WTC11 (cell line): ENCODE measurements at places on chromosomes 3 and 15. TPM values are rescaled to one million over a fixed set of nuclear protein-coding genes. Genes with fewer than 3 reads are reported as not detected.

EOMES gene
- total RNA-seq = 0.76 to 1.4 TPM (median 1.1 TPM) in 3 replicates

NOX5 gene
- total RNA-seq = not detected in 3 replicates

GRCh38 chr3:17894434-17895060 is 152.1 kb upstream of the TBC1D5 start:
- peak; percentile 75 for DNase-seq

ZBBX gene
- 1.1 to 1.9 TPM (median 1.4 TPM) in 3 replicates for total RNA-seq

DNA sequence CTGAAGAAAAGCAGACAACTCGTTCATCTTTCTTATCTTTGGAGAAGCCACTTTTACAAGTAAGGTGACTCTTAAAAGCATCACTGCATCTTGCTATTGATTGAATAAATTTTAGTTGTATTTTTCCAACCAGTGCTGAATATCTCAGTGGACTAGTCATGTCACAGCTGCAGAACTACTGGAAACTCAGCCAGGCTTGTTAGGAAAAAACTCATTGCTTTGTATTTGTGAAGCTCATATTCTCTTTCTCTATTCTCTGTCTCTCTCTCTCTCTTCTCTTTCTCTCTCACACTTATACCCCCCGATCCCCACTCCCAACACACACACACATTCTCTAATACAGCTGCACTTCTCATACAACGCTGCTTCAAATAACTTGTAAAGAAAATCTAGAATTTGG is 104.3 kb downstream of the WDR76 start:
- DNase-seq = no peak

DNA sequence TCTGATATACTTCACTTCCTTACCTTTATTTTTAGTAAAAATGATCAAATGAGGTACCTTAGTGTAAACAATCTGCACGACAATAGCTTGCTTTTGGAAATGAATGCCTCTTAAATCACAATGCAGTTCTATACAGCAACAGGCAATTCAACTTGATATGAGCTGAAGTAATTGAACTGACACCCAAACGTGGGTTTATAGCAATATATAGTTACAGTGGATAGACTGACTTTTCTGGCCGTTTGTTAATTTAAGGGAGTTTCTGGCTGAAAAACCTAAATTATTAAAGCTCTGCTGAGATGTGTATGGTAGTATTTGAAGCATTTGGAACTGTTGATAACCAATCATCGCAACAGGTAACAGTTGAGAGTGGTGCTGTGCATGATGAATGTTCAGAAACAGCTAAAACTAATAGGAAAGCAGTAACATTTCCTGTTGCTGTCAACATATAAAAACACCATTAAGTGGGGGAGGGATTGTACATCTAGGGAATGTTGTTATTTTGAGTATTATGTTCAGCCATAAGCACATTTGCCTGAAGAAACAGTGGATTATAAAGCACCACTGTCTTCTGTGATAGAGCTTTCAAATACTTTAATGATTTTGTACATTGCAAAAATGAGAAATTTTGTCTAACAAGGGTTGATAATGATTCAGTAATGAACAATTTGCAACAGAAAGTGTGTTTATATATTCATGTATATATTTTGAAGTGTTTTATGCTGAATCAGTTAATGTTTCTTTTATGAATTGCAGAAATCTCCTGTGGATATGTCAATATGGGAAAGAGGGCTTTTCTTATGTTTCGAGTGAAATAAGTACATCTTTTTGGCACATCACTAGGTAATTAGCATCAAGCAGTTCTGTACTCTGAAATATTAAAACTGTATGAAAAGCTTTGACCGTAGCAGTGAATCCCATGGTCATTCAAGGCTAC is 176.1 kb downstream of the TCF12 start:
- no peak for DNase-seq

HIGD2B gene
- 0.18 TPM in 1 of 3 replicates, not detected in the others for total RNA-seq

DNA sequence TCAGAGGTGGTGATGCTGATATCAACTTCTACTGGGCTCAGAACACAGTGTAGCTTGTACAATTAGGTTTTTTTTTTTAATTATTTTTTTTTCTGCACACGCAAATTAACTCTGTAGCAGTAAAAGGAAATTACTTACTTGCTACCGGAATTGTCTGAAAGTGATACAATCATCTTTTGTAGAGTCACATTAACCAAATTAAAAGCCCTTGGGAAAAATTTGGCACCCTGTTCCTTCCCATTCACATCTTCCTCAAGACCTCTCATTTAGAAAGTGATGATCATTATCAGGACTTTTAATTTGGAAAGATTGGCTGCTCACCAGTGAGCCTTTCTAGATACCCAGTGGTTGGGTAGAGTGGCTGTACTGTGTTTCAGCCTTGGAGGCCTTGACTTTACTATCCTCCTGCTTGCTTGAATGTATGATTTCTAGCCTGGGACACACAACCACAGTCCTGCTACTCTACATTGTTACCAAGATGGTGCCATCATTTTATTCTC is 158.3 kb downstream of the ECT2 start:
- DNase-seq = no peak

- DNase-seq = no peak
These were observed 9.2 kb downstream of the ACAA1 start for GRCh38 chr3:38127611-38128302.

DNA sequence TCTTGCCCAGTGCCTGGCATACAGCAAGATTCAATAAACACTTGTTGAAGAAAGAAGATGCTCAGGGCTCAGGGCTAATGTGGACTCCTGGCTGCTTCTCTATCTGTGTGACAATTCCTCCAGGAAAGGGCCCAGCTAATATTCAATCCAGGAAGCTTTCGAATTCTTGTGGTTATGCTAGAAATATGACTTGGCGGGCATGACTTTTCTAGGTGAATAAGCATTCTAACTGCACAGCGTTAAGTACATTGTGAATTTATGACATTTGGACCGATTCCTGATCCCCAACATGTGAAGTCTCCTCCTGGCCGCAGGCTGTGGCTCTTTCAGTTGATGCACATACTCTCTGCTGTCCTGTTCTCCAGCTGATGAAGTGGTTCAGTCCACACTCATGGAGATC is 117.0 kb downstream of the IMPG2 start:
- no peak for DNase-seq

PARP16 gene
- total RNA-seq = 4.7 to 6.2 TPM (median 5.8 TPM) in 3 replicates

- DNase-seq = no peak
These were observed 87.6 kb downstream of the SYNPR start for GRCh38 chr3:63365671-63366070.

DNA sequence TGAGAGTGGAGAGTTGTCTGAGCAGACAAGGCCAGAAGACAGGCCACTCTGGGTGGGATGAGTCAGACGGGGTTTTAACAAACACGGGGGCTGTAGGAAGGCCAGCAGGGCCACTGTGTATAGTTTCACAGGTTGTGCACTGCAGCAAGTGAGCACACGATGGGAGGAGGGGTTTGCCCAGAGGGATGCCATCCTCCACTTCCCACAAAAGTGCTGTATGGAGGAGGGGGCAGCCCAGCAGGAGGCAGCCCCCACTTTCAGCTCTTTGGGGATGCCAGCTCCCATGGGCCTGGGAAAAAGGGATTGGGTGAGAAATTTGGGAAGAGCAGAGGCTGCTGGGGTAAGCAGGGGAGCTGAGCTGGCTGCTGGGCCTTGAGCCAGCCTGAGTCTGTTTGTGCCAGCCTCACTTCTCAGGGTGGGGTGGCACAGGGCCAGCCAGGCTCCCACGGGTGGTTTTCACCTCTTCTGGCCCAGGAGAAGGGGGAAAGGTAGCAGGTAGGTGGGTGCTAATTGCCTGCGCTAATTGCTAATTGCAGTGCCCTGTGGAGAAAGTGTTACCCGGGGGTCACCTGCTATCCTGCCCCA is 6.7 kb downstream of the ZBTB47 start:
- DNase-seq = no peak

DNA sequence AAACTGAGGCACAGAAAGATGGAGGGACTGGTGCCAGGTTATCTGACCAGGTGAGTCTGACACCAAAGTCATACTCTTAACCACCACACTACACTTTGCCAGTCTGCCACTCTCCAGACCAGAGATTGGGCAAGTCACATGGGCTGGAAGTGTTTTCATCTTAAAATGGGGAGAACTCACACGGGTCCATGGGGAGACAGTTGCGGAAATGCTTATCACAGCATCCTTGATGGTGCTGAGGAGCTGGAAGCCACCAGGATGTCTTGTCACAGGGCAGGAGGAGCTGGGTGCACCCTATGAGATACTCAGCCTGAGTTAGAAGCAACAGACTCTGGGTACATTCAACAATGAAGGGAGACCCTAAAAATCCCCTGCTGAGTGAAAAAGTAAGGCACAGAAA is 4.8 kb downstream of the GALNT15 start:
- no peak for DNase-seq

CAPN7 gene
- 16.8 to 20.3 TPM (median 17.9 TPM) in 3 replicates for total RNA-seq

DNA sequence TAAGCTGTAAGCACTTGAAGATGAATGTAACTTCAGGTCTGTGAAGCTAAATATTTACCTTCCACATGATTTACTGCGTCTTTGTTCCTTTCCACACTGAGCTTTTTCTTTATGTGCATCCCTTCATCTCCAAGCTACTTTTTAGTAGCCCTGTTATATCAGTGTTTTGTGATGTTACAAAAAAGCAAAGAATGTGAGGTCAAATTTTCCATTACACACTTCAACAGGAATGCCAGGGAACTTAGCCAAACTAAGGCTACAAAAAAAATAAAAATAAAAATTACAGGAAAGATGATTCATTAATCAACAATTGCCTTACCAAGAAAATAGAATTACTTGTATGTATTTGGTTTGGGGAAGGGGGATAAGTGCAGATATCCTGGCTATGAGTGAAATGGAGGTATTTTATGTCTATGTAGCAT is 73.0 kb downstream of the FILIP1L start:
- DNase-seq = no peak

TMEM207 gene
- total RNA-seq = not detected in 3 replicates

DNA sequence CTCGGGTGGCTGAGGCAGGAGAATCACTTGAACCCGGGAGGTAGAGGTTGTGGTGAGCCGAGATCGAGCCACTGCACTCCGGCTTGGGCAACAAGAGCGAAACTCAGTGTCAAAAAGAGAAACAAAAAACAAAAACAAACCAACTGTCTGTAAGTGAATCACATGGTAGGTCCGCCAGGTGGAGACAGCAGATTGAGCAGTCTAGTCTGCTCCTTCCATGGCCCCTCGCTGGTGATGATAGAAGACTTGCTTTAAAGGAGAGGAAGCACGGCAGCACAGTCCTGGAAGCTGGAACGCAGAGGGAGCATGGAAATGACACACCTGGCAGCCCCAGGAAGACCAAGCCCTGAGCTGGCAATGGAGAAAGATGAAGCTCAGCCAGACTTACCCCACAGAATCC is 31.4 kb upstream of the MGLL start:
- peak; percentile 25 for DNase-seq

SI gene
- total RNA-seq = not detected in 3 replicates

DNA sequence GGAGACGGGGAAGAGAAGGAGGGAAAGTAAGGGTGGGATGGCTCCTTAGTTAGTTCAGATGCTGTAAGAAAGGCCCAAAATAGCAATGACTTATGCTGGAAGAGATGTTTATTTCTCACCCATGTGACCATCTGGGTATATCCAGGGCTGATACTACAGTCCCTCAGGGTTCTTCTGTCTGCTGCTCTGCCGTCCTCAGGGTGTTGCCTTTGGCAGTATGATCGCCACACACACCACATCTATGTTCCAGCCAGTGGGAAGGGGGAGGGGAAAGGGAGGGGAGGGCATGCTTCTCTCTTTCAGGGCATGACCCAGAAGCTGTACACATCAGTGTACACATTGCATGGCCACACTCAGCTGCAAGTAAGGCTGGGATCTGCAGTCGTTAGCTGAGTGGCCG is 10.2 kb downstream of the CD276 start:
- no peak for DNase-seq

TUSC7 gene
- not detected in 3 replicates for total RNA-seq

AADACL2 gene
- total RNA-seq = not detected in 3 replicates

DNA sequence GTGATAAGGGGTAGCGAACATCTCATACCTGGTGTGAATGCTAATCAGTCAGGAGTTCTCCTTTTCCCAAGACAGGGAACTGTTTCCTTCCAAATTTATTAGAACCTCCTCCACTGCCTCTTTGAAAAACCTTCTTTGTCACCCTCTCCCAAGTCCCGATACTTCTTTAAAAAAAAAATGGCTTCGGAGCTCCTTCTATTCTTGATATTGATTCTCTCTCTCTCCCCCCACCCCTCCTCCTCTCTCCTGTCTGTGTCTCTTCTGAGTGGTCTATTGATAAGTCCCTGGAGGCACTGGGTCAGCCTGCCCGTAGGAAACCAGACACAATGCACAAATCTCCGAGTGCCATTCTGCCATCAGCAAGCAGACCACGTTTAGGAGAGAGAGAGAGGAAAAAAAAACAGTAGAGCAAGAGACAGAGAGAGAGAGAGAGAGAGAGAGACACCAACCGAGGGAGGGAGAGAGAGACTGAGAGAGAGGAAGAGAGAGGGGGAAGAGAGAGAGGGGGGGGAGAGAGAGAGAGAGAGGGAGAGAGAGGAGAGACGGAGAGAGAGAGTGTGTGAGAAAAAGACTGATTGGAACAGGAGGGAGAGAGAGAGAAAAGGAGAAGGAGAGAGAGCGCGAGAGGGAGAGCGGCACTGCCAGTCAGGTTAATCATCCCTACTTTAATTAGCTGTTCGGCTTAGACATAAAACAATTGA is 160.9 kb downstream of the TIGIT start:
- no peak for DNase-seq

ESYT3 gene
- 4.4 to 6.4 TPM (median 5.7 TPM) in 3 replicates for total RNA-seq

GADL1 gene
- 0.05 to 0.18 TPM (median 0.15 TPM) in 3 replicates for total RNA-seq

CAMP gene
- not detected in 3 replicates for total RNA-seq

- no peak for DNase-seq
These were observed 44.0 kb downstream of the CCDC54 start for GRCh38 chr3:107421170-107421792.

GRCh38 chr15:90812958-90813265 is 55.5 kb upstream of the FURIN start:
- no peak for DNase-seq
